ENCODE measurements at places on chromosomes 16 and 17. TPM values are rescaled to one million over a fixed set of nuclear protein-coding genes. Genes with fewer than 3 reads are reported as not detected.

Gene ABCC6
- 3.6 TPM for total RNA-seq

DNA sequence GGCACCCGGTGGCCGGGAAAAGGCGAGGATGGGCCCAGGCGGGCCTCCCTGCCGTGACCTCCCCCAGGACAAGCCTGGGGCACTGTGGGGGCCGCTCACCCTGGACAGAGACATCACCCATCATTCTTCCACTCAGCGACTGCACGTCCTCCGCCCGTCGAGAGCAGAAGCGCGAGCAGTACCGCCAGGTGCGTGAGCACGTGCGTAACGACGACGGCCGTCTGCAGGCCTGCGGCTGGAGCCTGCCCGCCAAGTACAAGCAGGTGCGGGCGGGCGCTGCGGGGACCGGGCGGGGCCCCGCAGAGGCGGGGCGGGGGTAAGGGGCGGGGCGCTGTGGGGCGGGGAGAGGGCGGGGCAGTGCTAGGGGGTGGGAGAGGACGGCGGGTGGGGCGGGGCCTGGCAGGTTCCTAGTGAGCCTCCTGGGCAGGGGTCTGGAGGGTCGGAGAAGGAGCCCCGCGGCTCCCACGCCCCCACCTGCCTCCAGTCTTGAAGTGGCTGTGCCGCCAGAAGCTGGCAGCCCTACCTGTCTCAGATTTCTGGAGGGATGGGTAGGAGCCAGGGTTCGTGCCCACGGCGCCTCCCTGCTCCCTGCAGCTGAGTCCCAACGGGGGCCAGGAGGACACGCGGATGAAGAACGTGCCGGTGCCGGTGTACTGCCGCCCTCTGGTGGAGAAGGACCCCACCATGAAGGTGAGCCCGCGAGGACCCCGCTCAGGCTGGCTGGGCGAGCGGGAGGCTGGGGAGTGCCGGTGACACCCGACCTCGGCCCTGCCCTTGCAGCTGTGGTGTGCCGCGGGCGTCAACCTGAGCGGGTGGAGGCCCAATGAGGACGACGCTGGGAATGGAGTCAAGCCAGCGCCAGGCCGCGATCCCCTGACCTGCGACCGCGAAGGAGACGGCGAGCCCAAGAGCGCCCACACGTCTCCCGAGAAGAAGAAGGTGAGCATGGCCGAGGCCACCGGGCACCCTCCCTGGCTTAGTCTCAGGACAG lies 7.5 kb downstream of the NME3 start:
- no peak overlapping the region for H3K27ac ChIP-seq
- DNase-seq: no peak
- H3K36me3 ChIP-seq: peaks cover 5% of the 10 kb centered on the region
- H3K4me1 ChIP-seq: no peaks in the 10 kb centered on the region

Gene CCL14
- total RNA-seq: 12.4 TPM

- peaks cover 12% of the 10 kb centered on the region for H3K27me3 ChIP-seq
- H3K36me3 ChIP-seq: no peaks in the 10 kb centered on the region
- H3K4me1 ChIP-seq: no peaks in the 10 kb centered on the region
- H3K27ac ChIP-seq: no peak overlapping the region
- no peak for DNase-seq
Observed at GRCh38 chr16:77949445-77949844, 72.9 kb upstream of the CLEC3A start.

DNA sequence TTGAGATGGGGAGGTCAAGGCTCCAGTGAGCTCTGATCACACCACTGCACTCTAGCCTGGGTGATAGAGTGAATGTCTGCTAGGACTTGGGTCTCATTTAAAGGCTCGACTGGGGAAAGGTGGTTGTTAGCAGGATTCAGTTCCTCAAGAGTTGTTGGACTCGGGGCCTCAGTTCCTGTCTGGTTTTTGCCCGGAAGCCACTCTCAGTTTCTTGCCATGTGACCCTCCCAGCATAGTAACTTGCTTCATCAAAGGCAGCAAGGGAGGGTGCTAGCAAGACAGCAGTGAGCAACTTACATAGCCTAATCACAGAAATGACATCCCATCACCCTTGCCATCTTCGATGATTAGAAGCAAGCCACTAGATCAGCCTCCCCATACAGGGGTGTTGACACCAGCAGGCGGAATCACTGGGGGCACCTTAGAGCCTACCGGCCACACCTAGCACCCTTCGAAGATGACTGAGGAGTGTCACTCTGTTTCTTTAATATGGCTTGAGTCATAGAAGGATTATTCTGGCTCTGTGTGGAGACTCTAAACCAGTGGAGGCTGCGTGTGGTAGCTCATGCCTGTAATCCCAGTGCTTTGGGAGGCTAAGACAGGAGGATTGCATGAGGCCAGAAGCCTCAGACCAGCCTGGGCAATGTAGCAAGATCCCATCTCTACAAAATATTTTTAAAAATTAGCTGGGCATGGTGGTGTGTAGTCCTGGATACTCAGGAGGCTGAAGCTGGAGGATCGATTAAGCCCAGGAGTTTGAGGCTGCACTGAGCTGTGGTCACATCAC lies 13.2 kb upstream of the SCNN1B start:
- no peaks in the 10 kb centered on the region for H3K36me3 ChIP-seq
- no peak overlapping the region for H3K4me3 ChIP-seq
- no peaks in the 10 kb centered on the region for H3K4me1 ChIP-seq
- no peaks in the 10 kb centered on the region for H3K27me3 ChIP-seq

DNA sequence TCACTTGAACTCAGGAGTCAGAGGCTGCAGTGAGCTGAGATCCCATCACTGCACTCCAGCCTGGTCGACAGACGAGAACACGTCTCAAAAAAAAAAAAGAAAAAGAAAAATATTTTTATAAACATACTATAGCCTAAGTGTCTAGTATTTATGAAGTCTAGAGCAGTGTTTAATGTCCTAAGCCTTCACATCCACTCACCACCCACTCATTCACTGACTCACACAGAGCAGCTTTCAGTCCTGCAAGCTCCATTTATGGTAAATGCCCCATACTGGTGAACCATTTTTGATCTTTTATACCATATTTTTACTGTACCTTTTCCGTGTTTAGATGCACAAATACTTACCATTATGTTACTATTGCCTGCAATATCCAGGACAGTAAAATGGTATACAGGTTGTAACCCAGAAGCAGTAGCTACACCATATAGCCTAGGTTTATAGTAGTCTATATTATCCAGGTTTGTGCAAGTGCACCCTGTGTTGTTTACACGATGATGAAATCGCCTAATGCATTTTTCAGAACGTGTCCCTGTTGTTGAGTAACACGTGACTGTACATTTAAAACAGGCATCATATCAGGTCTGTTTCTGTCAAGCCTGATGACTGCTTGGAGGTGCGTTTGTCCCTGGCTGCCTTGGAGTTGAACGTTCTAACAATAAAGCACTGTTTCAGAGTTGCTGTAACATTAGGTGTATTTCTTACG lies 10.1 kb downstream of the NUDT7 start:
- no peak for DNase-seq
- no peak overlapping the region for H3K4me3 ChIP-seq
- no peaks in the 10 kb centered on the region for H3K27me3 ChIP-seq
- H3K36me3 ChIP-seq: no peaks in the 10 kb centered on the region
- H3K4me1 ChIP-seq: no peaks in the 10 kb centered on the region

Gene P2RX1
- total RNA-seq: 2.0 TPM

- DNase-seq: peak; percentile 94
- peaks cover 8% of the 10 kb centered on the region for H3K27me3 ChIP-seq
- peak overlapping the region; percentile 42 for H3K4me3 ChIP-seq
- no peaks in the 10 kb centered on the region for H3K36me3 ChIP-seq
- peak overlapping the region; percentile 63 for H3K27ac ChIP-seq
Observed at GRCh38 chr16:2023092-2024031, 3.3 kb upstream of the NHERF2 start.

- H3K27me3 ChIP-seq: no peaks in the 10 kb centered on the region
- no peaks in the 10 kb centered on the region for H3K36me3 ChIP-seq
- DNase-seq: no peak
- H3K4me1 ChIP-seq: peaks cover 15% of the 10 kb centered on the region
- no peak overlapping the region for H3K27ac ChIP-seq
Observed at GRCh38 chr17:82278786-82279391, 5.4 kb upstream of the CSNK1D start.

DNA sequence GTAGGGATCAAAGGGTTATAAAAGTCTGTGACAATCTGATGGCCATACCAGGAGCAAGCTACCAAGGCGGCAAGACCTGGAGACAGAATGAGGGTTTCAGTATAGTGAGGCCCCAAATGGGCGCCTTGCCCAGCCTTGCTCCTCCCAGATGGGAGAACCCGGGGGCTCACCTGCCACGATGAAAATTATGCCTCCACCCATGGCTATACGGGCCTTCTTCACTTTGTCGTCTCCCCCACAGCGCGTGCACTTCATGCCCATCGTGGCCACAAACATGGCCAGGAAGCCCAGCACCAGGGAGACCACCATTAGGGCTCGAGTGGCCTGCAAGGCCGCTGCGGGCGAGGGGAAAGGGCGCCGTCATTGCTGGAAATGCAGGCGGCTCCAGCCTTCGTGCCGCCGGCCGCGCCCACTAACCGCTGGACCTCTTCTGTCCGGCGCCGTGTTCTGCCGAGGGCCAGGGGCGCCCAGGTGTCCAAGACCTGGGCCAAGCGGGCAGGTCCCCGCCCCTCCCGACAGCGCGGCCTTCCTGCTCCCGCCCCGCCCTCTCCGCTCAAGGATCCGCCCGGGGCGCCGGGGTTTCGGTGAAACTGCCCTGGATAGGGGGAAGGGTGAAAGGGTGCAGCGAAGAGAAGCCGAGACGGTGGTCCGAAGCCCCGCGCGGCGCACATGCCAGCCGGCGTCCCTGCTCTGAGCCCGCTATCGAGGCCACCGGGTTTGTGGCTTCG lies 1.5 kb downstream of the CLDN7 start:
- H3K4me1 ChIP-seq: no peaks in the 10 kb centered on the region
- peak; percentile 60 for DNase-seq
- H3K4me3 ChIP-seq: peak overlapping the region; percentile 69
- H3K27me3 ChIP-seq: peaks cover 12% of the 10 kb centered on the region

DNA sequence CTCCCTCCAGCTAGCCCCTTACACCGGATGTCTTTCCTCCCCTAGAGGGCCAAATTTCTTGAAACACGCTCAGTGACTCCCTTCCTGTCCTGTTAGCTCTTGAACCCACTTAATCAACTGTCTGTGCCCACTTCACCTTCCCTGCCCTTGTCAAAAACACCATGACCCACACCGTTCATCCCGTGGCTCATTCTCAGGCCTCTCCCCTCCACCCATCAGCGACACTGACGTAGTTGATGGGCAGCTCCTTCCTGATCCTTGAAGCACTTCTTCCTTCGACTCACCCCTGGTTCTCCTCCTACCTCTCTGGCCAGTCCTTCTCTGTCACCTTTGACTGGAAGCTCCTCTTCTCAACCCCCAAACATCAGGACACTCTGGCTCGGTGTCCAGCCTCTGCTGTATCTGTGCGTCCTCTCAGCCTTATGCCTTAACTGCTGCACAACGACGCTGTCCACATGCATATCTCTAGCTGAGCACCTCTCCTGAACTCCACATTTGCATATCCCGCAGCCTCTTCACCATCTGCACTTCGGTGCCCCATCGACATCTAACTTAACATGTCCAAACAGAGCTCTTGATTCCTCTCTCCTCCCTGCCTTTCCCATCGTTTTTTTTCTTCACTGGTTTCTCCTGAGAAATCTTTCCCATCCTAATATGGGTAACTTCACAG lies 39.3 kb upstream of the CCDC182 start:
- H3K27me3 ChIP-seq: no peaks in the 10 kb centered on the region
- peaks cover 11% of the 10 kb centered on the region for H3K4me1 ChIP-seq
- H3K4me3 ChIP-seq: no peak overlapping the region
- no peaks in the 10 kb centered on the region for H3K36me3 ChIP-seq
- no peak for DNase-seq

GRCh38 chr16:76278980-76279379 lies 1.8 kb downstream of the CNTNAP4 start:
- DNase-seq: no peak
- H3K4me1 ChIP-seq: no peaks in the 10 kb centered on the region
- no peak overlapping the region for H3K27ac ChIP-seq
- no peaks in the 10 kb centered on the region for H3K27me3 ChIP-seq
- no peak overlapping the region for H3K4me3 ChIP-seq

Gene NPIPB13
- 14.0 TPM for total RNA-seq

DNA sequence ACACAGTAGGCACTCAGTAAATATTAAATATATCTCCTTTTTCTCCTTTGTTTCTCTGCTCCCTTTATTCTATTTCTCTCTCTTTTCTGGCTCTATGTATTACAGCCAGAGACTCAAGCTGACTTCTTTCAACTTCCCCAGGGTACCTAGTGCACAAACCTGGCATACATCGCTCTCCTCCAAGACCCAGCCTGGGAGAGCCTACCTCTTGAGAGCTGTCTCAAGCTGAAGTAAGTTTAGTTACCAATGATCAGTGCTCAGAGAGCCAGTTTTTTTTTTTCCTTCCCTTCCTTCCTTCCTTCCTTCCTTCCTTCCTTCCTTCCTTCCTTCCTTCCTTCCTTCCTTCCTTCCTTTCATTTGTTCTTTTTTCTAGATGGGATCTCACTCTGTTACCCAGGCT lies 19.8 kb downstream of the TMEM98 start:
- H3K4me1 ChIP-seq: no peaks in the 10 kb centered on the region
- H3K27ac ChIP-seq: no peak overlapping the region
- H3K27me3 ChIP-seq: no peaks in the 10 kb centered on the region
- H3K36me3 ChIP-seq: no peaks in the 10 kb centered on the region
- DNase-seq: no peak

Gene GSG1L
- total RNA-seq: not detected

DNA sequence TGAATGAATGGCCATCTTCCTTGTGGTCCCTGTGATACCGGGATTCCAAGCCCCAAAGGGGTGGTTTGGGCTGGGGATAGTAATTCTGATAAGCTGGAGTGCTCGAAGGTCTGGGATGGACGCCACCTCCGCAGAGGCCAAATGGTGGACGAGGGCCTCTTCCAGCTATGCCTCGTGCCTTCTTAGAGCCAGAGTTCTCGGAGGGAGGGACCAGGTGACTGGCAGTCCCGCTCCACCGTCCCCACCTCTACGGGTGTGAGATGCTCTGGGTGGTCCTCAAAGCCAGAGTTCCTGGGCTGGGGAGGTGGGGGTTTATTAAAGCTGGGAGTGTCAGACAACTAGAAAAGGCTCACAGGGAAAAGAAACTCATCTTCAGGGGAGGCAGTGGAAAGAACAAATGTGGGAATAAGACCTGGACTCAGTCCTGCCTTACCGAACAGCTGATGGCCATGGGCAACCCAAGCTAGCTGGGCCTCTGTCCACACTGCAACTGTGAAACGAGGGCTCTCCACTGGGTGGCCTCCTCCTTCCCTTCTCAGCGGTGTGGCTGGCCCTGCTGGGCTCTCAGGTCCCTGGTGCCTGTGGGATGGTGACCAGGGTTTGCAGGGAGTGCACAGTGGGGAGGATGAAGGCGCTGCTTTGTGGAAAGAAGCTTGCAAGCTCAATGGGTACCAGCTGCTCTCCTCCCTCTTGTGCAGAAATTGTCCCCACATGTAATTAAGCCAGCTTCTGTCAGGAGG lies 75.2 kb downstream of the N4BP1 start:
- no peak for DNase-seq
- no peaks in the 10 kb centered on the region for H3K27me3 ChIP-seq
- H3K27ac ChIP-seq: peak overlapping the region; percentile 88
- H3K4me1 ChIP-seq: peaks cover 26% of the 10 kb centered on the region
- H3K4me3 ChIP-seq: no peak overlapping the region

Gene MT3
- total RNA-seq: not detected
